ENCODE measurements at places on chromosomes 7 and 10.

- DNase-seq = no peak
Measured at GRCh38 chr7:129469930-129470329, 32.4 kb upstream of the SMKR1 start.

DNA sequence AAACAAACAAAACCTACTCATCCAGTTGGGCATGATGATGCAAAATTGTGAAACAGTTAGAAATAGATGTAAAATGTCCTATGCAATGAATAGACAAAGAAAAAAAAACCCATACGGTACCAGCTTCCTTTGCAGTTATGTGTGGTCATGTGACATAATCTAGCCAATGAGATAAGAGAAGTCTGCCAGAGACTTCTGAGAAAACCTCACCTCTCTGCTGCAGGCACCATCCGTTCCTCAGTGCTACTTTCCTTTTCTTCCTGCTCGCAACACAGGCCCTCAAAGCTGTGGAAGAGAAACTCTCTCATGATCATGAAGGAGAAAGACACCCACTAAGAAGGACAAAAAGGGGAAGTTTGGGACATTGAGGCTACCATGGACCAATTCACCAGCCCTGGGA is 76.8 kb upstream of the CARD11 start:
- DNase-seq = no peak

DNA sequence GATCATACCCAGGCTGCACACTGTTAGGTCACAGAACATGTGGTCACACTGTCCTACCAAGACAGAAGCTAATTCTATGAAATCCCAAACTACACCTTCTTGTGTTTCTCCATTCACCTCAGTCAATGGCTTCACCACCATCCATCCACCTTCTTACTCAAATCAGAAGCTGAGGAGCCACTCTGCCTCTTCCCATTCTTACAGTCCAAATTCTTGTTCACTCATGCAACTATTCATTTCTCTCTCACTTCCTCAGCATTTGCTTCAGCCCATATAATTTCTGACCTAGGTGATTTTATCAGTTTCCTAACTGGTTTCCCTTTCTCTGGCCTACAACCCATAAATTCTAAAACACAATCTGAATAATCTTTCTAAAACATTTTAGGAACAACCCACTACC is 229.2 kb downstream of the LRRN3 start:
- no peak for DNase-seq

DNA sequence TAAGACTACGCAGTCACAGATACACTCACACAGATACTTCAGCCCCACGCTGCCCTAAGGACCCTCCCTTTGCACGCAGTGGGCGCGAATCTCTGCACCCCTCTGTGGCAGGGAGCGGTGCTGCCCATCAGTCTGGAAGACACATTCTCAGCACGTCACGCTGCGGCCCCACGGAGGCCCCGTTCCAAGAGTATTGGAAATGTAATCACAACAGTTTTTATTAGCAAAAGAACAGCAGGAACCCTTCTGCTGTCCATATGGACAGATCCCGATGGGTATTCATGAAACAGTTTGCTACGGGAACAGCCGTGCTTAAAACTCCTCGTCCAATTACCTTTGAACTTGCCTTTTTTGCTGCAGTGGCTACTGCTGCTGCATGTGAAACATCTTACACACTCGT is 131.0 kb downstream of the RPS24 start:
- DNase-seq = no peak

GRCh38 chr7:24881623-24882022 is 98.4 kb downstream of the OSBPL3 start:
- no peak for DNase-seq

DNA sequence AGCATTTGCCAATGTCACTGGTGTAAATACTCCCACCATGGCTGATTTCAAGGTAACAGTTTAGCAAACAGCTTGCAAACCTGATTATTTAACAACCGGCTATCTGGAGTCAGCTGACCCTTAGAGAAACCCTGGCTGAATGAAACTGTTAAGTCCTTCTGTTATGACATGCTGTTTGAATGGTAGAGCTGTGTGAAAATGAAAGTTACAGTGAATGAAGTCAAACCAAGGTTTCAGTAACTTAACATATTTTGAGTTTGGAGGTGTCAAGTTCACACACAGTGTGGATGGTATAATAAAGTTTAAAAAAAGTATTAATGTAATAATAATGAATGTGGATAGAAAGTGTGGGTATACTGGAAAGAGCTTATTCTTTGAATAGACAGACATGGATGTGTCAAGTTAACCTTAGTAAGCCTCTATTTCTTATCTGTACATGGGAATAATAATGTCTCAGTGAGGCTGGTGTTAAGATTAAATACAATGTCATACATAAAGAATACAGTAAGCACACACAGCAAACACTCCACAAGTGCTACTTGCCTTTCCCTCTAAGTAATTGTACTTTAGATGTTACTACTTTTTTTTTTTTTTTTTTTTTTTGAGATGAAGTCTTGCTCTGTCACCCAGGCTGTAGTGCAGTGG is 150.4 kb downstream of the TAX1BP1 start:
- no peak for DNase-seq

- no peak for DNase-seq
Measured at GRCh38 chr10:132876131-132876860, 66.1 kb downstream of the CFAP46 start.

GRCh38 chr7:132592936-132593335 is 16.7 kb upstream of the PLXNA4 start:
- no peak for DNase-seq

- no peak for DNase-seq
Measured at GRCh38 chr10:78905015-78905956, 163.5 kb upstream of the ZMIZ1 start.

DNA sequence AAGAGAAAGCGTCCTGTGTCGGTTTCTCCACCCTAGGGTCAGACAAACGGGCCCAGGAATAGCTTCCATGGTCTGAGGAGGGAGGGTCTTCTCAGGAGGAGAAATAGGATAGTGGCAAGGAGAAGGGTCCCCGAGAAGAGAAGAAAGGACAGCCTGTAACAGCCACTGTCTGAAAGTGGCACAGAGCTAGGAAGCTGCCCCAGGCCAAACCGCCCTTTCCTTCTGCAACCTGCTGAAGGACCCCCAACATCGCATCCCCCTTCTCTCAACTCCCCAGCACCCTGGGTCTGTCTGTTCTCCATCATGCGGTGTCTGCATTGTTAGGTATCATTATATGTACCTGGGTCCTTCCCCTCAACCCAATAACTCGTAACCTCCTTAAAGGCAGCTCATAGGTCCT is 47.1 kb downstream of the COL17A1 start:
- DNase-seq = no peak

- DNase-seq = no peak
Measured at GRCh38 chr10:131111471-131112080, 199.9 kb downstream of the TCERG1L start.

DNA sequence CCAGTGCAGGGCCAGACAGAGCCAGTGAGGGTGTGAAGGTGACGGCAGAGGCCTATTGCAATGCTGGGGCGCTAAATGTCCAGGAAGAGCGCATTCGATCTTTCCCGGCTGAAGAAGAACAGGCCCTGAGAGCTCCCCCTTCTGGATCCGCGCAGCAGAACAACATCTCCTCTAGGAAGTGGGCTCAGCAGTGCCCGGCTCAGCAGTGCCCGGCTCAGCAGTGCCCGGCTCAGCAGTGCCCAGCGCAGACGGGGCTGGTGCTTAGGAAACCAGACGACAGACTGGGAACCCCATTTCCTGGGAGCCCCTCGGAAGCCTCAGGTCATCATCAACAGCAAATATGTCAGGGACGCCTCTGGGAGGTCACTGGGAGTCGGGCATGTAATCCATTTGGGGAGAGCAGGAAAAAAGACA is 4.7 kb upstream of the NOS3 start:
- no peak for DNase-seq

DNA sequence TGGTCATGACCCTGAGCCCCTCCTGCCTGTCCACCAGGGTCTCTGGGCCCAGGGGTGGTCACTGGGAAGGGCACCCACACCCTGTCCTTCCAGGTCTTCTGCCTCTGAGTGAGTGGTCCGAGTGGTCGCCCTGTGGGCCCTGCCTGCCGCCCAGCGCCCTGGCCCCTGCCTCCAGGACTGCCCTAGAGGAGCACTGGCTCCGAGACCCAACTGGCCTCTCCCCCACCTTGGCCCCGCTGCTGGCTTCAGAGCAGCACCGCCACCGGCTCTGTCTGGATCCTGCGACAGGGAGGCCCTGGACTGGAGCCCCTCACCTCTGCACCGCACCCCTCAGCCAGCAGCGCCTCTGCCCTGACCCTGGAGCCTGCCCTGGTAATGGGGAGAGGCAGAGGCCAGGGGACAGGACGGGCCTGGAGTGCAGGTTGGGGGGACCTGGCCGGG is 13.9 kb upstream of the ZNF862 start:
- no peak for DNase-seq

DNA sequence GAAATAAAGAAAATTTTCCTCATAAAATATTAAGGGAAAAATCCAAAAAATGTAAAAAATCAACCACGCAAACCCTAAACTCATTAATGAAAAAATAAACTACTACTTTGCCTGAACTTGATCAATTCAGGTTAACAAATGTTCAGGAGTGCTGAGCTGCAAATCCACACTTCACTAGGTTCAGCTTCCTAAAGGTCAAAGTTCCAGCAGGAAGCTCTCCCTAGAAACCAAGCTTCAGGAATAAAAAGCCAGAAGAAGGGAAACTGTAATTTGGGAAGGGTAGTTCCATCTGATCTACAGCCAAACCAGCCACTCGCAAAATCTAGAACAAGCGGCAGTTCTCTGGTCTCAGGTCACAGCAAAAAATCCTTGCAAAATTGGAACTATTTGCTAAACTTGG is 7.8 kb upstream of the NMT2 start:
- DNase-seq = no peak

- no peak for DNase-seq
Measured at GRCh38 chr7:27146491-27147198, 929 bp downstream of the HOXA6 start.

DNA sequence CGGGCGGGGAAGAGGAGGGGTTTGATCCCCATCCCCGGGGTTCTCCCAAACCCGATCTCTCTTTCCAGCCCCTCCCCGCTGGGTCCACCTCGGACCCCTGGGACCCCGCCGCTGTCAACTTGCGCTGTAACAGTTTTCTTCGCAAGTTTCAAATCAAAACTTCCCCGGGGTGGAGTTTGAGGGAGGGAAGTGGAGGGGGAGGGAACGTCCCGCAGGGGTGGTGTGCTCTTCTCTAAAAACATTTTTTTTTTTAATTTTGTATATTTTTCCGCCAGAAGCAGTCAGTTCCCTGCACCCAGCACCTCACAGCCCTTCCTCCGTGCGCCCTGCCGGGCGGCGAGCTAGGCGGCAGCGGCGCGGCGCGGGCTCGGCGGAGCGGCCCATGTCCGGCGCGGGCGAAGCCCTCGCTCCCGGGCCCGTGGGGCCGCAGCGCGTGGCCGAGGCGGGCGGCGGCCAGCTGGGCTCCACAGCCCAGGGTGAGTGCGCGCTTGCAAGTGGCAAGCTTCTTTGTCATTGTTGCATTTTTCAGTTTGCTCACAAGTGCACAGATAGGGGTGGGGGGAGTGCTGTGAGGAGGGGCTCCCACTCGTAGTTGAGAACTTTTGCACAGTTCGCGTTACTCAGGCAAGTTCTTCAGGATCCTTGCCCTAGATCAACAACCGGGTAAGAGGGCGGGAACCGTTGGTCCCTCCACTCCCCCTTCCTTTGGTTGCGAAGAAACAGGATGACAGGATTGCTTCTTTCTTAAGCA is 933 bp downstream of the MDFIC start:
- no peak for DNase-seq

DNA sequence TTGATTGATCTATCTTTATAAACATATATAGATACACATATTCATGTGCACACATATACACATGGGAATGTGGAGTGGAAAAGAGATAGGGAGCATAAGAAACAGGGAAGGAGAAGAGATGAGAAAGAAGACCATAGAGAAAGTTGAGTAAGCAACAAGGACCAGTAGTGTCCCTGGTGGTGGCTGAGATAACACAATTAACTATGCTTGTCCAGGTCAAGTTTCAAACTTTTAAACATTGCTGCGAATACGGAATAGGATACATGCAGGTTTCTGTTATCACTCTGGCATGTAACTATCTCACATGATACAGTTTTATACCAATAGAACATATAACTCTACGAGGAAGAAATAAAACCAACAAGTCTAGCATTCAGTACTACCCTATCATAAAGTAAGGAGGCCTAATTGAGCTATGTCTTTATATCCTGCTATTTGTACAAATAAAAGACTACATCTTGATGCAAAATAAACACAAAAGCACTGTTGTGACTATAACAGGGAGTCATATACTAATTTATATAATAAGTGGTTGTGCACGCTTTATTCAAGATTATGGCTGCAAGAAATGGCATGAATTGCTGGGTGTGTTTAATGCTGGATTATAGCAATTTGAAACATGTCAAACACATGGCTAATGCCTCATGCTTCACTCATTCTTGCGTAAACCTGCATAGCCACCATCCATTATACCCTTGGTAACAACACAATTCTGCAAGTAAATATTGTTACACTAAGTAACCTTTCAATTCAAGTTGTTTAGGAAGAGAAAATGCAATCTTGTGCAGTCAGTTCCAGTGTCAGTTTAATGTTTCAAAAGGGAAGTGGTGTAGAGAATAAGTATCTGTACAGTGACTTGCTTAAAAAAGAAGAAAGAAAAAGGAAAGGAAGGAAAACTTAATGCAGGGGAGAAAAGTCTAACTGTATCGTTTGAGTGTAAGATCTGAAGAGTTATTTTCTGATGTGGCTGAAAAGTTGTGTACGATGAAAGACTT is 8.2 kb downstream of the FOXP2 start:
- DNase-seq = no peak

DNA sequence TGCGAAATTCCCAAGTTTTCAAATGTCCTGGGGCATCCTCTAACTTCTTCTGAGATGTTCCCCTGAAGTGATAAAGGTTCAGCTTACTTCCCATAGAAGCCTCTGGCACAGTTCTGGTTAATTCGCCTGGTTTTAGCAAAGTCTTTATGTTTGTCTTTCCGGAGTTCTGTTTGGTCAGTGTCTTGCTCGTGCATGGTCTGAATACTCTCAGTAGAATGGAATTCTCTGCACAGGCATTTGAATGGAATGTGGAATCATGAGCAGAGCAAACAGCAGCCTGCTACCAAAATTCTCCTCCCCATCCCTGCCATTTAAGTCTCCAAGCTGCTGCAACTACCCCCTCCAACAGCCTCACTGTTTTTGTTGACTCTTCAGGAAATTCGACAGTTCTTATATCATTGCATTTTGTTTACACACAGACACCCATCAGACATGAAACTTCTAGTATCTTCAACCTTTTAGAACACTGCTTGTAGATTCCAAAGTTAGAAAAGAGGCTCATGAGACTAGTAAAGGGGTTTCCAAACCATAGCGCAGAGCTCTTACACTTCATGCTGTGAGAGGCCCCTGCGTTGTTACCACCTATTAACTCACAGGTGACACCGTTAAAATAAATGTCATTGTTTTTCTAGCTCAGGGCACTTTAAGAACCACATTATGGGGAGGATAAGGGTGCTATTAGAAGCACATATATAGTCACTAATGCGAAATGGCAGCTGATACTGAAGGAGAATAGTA is 129.7 kb downstream of the PLCE1 start:
- no peak for DNase-seq

GRCh38 chr7:142961973-142962926 is at the start of gene KEL:
Gene KEL, minus strand, starts transcription at chr7:142962363. Its CDS starts 157 bp downstream, at chr7:142962206.
- DNase-seq = no peak

- no peak for DNase-seq
Measured at GRCh38 chr7:11436316-11436715, 395.7 kb downstream of the THSD7A start.

Data from memory B cell (primary cell).